ENCODE measurements at places on chromosomes 5 and 9.

- no peak for DNase-seq
Measured at GRCh38 chr9:971901-972500, 4.5 kb upstream of the DMRT3 start.

DNA sequence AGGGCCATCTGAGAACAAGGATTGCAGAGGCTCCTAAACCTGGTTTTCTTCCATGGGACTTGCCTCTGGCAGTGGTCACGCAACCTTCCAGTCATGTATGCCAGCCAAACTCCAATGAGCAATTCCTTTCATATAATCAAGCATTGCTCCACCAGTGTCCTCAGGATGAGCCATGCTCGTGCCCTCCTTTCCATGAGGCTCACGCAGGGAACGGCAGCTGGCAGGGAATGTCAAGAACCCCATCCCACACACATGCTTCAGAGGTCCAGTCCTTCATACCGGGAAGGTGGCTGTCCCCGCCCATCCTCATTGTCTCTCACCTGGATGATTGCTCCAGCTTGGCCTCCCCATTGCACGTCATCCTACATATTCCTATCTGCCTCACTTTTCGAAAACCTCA, 13.4 kb upstream of the ZBTB34 start:
- DNase-seq: no peak

DNA sequence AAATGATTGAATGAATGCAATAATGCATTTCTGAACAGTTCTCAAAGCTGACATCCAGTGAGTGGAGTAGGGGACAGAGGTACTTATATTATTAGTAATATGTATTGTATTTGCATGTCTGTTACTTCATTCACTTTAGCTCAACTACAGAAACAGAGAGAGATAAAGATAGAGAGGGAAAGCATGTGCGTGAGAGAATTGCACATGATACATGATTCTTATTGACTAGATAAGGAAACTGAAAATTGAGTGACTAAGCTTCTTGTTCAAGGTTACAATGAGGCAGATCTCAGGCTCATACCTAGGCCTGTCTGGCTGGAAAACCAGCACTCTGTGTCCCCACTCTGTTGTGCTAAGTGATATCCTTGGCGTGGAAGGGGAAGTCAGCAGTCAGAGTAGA, 337.7 kb upstream of the KLF4 start:
- DNase-seq: no peak

DNA sequence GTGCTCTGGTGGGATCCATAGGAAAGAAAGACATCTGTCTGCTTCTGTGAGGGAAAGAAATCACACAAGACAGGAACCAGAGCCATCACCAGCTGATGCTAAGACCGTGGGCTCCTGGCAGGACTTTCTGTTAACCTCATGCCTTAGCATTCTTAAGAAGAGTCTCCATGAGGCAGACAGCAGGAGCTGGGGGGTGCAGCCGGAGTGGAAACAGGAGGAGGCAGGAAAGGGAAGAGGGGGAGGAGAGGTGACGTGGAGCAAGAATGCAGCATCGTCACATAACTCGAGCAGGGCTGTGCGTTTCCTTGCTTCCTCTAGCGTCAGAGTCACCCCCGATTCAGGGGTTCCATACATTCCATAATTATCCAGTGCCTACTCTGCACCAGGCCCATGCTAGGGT, 53.6 kb downstream of the ERGIC1 start:
- no peak for DNase-seq

DNA sequence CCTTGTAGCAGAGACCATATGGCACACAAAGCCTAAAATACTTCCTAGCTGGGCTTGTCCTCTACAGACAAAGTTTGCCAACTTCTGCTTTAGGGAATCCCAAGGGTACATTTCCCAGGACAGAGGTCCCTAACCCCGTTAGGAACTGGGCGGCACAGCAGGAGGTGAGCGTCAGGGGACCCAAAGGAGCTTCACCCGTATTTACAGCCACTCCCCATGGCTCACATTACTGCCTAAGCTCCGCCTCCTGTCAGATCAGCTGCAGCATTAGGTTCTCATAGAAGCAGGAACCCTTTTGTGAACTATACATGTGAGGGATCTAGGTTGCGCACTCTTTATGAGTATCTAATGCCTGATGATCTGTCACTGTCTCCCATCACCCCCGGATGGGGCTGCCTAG, 88.5 kb upstream of the TRPM3 start:
- DNase-seq: no peak

- DNase-seq: no peak
Measured at GRCh38 chr9:104831681-104832080, 67.8 kb downstream of the NIPSNAP3B start.

GRCh38 chr5:23084815-23085214, 231.7 kb upstream of the CDH12 start:
- DNase-seq: no peak

- DNase-seq: no peak
Measured at GRCh38 chr5:10031817-10032216, 217.9 kb downstream of the ATPSCKMT start.

DNA sequence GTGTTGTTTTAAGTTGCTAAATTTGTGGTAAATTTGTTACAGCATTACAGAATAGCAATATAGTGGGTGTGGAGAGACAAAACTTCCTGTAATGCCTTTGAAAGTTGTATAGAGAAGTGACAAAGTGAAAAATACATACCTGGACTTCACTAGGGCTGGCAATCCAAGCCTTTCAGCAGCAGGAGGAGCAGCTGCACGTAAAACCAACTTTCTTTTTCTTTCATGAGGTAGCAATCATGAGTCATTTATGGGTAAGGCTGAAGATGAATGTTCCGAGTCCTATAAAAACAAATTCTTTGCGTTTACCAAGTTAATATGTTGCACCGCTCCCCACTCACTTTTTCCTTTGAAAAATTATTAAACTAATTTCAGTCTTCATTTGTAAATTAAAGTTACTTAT, 1138.2 kb downstream of the TAF11L14 start:
- DNase-seq: no peak

DNA sequence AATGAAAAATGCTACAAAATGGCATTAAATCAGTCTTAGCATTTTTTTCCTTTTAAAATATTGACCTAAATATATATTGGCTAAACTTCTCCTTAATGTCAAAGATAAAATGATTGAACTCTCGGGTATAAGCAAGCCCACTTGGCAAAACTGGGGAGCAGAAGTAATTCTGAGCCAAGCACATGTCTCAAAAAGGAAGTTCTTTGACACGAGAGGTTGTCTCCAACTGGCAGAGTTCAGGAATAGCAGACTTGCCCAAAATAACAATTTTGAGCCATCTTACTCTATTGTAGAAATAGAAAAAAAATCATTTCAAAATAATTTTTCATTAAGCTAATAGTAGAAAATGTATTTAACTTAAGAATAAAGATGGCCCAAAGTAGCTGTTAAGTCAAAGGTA, 10.4 kb upstream of the MLLT3 start:
- DNase-seq: no peak

GRCh38 chr9:138017200-138017599, 139.6 kb downstream of the CACNA1B start:
- DNase-seq: no peak

DNA sequence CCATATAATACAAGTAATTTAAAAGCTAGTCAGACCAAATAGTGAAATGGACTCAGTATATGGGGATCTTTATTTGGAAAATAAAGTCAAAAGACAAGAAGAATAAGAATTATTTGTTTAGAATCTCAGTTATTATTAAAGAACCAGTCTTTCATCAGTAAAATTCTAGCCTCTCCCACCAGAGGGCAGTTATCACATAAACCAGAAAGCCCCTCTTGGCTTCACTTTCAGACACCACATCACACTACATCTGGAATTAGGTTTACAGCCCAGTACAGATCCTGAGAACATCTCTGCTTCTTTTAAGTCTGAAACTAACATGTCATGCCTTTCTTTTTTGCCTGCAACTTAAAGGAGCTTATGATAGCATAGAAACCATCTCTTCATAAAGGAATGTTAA, 12.2 kb upstream of the HSPB3 start:
- DNase-seq: peak; percentile 43

DNA sequence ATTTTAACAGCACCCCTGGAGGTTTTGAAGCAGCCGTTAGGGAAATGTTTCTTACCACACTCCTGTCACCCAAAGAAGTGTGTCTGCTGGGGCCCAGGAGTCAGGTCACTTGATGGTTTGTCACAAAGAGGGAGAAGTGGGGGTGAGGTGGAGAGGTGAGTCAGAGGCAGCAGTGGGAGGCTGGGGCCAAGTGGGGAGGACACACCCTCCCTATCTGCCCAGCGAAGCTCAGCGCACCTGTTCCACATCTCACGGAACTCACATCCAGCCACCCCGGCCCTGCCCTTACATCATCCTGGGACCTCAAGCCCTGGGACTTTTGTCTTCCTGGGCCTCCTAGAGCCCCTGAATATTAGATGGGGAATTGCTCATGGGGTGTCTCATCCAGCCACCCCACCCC, 171.1 kb upstream of the SMIM23 start:
- no peak for DNase-seq

DNA sequence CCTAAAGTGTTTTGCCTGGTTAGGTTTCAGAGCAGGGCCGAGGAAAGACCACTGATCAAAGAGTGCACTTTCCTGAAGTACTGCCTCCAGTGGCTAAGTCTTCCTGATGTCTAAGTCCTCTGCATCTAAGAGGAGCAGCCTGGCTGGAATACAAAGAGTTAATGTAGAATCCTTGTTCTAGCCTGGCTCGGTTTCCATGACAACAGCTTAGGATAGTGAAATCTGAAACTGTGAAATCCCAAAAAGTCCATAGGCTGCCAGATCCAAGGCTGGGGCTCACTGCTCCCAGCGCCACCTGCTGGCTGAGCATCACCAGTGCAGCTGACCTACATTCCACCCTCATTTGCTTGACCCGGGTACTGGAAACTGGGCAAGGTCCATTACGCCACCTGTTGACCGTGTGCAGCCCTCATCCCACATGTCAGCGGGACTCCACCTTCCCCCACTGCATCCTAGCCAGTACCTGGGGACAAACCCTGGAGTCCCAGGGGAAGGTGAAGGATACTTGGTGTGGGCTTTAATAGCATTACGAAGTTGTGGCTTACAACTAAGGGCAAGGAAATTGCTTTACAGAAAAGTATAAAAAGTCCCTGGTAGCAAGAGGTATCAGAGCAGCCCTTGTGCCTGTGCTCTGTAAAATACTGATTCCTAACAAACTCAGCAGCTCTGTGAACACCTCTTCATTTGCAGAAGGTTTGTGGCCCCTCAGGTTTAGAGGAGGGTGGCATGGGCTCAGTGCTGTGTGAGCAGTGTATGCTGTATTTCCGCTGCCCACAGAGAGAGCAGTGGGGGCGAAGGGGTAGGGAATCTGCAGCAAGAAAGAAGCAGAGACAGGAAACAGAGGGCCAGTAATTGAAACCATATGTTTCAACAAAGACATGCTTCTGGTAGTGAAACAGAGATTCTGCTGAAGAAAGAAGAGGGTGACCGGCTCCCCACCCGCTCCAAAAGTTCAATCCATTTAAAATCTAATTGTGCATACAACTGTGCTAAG, 36.0 kb downstream of the PCDHGC5 start:
- DNase-seq: peak; percentile 95

DNA sequence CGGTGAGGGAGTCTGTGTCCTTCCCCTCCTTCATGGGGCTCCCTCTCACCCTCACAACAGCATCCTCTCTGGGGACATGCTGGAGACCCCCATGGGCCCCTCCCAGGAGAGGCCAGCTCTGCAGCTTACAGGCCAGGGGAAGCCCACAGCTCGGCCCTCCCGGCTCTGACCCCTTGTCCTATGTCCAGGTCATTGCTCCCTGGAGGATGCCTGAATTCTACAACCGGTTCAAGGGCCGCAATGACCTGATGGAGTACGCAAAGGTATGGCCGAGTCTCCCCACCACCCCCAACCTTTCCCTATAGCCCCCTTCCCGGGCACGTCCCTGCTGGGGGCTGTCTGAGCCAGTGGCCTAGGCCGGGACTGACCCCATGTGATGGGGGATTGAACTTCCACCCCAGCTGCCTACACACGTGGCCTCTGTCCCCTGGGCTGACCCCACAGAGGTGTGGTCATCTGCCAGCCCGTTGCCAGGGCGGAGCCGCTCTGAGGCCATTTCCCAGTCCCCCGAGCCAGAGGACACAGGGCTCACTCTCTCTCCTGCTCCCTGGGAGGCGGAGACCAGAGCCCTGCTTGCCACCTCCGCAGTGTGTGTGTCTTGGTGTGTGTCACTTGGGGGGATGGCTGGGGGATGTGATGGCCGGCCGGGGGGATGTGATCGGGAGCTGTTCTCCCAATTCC, 21.9 kb downstream of the ASS1 start:
- no peak for DNase-seq

GRCh38 chr5:91938441-91938840, 555.3 kb upstream of the ARRDC3 start:
- DNase-seq: no peak

DNA sequence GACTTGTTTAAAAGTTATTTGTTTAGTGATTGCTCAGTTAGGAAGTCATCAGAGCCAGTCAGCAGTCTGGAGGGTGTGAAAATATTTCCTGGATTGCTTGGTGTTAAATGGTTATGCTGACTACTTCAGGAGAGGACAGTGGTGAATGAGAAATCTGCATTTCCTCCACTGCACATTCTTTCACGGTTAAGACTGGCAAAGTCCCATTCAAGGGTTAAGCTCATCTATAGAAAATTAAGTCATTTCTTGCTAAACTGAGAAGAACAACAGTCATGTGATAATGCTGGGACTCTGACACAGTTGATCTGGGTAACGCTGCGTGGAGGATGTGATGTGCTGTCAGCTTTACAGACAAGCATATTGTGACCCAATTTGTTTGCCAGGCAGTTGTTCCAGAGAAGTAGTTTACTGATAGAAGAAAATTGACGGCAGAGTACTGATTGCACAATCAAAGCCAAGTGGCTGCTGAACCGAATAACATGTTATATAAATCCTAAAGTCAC, 80.4 kb downstream of the GRAMD2B start:
- no peak for DNase-seq

DNA sequence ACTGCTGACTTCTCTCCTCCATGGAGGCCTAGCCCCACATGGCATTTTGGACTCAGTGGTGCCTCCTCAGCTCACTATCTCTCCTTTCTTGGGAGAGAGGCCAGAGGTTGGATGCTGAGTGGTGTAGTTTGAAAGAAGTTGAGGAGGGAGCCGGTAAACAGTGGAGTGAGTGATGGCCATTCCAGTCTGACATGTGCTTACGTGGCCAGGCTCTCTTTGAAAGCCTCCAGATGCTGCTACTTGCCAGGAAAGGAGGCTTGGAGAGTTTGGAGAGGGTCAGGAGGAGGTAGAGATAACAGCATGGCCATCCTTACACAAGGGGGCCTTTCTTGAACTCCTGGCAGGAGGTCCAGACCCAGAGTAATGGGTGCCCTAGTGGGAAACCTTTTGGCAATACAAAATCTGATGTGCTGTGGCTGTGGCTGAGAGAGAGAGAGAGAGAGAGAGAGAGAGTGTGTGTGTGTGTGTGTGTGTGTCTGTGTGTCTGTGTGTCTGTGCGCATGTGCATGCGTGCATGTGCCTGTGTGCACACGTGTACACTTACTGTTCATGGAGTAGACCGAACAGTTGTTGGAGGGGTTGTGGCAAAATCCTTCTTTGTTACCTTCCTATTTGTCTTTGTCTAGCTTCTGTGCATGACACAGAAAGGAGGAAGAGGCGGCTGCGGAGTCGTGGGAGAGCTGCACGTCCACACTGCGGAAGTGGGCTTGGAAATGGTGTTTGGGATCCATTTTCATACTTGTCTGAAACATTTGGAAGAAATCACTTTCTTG, 37.8 kb downstream of the RALGPS1 start:
- DNase-seq: no peak

Data from spinal cord (tissue), 10 donors.